AG04450 (cell line): ENCODE measurements at places on chromosomes 5 and 9.

DNA sequence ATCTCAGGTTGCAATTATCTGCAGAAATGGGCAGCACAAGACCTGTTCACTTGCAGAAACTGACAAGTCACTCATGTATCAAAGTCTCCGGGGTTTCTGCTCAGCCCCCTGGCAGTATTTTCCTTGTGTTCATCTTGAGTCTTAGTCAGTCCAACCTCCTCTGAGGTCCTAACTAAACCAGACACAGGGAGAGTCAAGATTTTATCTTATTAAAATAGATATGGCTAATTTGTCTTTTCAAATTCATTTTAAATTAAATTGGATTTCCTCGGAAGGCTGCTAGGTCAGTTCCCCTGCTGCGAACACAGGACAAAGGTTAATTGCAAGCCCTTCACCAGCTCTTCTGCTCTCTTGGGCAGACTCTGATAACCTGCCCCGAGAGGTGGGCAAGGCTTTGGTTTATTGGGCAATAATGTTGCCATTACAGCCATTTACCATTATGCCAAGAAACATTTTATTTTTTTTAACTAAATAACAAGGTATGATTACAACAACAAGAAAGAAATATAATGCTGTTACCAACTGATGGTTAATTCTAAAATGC, 103.5 kb downstream of the MAPKAP1 start:
- no peak for DNase-seq

DNA sequence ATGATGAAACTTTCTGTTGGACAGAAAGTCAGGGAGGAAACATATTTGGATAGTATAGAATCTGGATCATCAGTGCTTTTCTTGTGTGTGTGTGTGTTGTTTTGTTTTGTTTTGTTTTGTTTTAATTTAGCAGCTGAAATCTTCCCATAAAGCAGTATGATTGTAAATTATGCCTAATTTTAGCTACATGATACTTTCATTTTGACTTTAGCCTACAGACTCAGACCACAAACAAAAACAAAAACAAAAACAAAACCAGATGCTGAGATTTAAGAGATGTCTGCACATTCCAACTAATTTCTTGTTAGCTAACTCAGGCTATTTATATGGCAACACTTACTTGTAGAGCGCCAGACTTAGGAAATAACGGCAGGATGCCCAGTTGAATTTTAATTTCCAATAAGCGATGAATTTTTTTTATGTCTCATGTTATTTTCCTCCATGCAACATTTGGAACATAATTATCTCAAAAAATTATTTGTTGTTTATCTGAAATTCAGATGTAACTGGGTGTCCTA, 119.5 kb upstream of the TRPC7 start:
- DNase-seq, result no peak

DNA sequence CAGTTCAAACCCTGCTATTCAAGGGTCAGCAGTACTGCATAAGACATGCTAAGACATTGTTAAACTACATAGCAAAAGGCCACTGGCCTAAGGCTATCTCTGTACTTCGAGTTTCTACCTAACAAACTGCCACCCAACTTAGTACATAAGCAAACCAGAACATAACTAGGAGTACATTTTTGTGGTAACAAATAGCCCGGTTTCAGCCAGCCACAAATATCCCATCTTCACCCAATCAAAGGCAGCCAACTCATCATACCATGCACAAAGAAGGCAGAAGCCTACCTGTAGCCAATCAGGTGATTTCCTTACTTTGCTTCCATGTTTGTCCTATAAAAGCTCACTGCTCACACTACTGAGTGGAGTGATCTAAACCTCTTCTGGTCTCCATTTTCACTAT, 201.4 kb downstream of the SMARCA2 start:
- no peak for DNase-seq

GRCh38 chr9:133456409-133456808, 3.4 kb upstream of the CACFD1 start:
- no peak for DNase-seq

DNA sequence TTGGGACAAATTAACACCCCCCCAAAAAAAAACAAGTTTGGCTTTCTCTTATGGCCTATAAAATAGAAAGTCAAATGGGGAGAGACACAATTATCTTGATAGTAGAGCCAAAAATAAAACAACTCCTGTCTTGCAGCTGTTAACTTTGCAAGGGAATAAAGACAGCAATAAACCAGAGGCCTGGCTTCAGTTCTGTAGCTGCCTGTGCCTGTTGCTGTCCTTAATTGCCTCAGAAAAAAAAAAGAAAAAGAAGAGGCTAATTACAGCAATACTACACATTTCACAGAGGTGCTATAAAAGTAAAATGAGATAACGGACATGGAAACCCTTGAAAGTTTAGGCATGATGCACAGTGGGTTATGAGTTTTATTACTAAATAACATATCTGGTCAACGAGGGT, 170.7 kb upstream of the IRX1 start:
- no peak for DNase-seq

DNA sequence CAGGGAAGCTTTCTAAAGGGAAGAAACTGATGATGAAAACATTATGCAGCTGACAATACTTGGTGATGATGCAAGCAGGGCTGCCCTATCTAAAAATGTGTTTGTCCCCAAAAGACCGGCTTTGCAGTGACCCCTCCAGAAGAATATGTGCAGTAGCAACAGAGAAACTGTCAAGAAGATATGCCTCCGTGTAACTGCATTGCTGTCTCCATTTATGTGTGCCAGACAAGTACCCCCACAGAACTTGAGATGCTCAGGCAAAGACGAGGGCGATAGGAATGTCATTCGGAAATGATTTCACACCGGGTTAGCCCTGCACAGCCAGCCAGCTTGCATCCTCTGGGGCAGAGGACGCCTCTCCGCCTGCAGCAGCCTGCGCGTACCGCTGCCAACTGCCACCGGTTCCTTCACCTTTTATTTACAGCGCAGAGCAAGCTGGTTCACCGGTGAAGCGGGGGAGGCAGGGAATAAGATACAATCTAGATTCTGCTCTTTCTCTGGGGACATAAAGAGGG, 2.0 kb downstream of the GABBR2 start:
- DNase-seq, result no peak

GRCh38 chr5:22053195-22053594, 799.9 kb downstream of the CDH12 start:
- no peak for DNase-seq
